CD4-positive, alpha-beta T cell treated with Interleukin-6 for 4 hours (primary cell): ENCODE measurements at places on chromosomes 5 and 9.

DNA sequence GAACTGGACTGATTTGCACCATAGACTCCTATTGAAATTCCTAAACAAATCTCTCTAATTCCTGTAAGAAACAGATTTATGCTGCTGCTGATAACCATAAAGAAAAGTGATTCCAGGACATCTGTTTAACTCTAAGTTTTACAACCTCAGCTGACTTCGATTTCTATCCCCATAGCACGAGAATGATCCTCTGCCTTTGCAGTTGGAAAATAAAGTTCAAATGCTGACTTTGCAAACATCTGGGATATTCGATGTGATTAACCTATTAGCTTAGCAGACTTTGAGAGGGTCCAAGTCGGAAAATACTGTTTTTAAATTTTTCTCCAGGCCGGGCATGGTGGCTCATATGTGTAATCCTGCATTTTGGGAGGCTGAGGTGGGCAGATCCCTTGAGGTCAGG lies 247.3 kb downstream of the PSAT1 start:
- no peak for DNase-seq

DNA sequence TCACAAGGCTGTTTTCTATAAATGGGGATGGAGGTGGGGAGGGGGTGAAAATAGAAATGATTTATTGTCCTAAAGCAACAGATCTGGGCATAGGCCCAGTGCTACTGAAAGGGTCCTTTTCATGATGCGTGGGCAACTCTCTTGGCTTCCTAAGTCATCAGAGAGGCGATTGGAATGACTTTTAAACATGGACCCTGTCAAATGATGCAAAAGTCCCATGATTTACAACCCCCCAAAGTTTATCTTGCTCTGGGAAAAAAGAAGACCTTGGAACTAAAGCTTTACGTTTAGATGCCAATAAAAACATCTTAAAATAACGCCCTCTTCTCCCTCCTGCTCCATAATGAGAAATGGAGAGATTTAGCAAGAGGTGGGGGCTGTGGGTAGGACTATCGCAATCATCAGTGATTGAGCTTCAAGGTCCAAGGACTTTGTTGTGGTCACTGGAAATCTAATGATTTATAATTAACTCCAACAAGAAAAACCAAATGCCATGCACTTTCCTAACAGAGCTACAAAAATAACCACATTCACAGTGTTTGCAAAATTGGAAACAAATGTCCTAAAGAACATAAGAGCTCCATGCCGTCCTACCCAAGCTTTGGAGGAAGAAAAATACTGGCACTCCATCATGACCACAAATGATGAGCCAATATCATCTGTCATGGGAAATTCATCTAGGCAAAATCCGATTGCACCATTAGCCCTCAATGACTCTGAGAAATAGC lies 167.5 kb upstream of the CLINT1 start:
- DNase-seq: no peak

- no peak for DNase-seq
Observed at GRCh38 chr9:133378408-133378962, 2.3 kb downstream of the STKLD1 start.

GRCh38 chr5:136198453-136198852 lies 5.5 kb upstream of the SMIM32 start:
- no peak for DNase-seq

DNA sequence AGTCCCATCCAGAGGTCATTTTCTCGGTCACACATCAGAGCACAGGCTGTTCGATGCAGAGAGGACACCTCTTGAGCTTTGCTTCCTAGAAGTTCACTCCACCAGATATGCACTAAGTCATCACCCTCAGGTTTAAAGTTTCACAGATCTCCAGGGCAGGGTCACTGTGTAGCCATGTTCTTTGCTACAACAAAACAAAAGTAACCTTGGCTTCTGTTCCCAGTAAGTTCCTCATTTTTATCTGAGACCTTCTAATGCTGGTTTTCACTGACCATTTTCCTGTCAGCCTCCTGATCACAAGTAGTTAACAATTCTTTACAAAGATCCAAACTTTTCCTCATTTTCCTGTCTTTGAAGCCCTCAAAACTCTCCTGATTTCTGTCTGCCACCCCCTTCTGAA lies 97.5 kb upstream of the CTSV start:
- no peak for DNase-seq
